HT-29 (cell line): ENCODE measurements at places on chromosomes 6 and 20. TPM values are rescaled to one million over a fixed set of nuclear protein-coding genes. Genes with fewer than 3 reads are reported as not detected.
A peak's percentile ranks its signal among the peaks of the same experiment; 100 is the strongest.

The SLC22A3 gene
- 2.9 and 3.1 TPM in 2 replicates for total RNA-seq

DNA sequence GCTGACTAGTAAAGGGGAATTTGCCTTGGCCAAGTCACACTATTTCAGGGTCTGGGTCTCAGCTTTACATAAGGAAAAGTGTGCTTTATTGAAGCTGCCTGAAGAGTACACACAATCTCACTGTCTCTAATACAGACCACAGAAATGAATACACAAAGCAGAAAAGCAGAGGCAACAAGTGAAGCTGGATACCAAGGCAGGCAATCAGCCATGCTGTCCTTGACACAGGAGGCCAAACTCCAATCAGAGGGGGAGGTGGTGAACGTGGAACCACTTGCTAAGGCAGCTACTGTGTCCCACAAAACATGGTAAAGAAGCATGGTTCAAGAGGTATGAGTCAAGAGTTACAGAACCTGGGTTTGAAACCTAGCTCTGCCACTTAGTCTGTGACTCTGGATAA is 21.8 kb upstream of the CCND3 start:
- DNase-seq, result no peak

GRCh38 chr6:166313255-166314070 is 5.3 kb upstream of the PRR18 start:
- peak; percentile 31 for DNase-seq

GRCh38 chr20:25050501-25051350 is 7.2 kb downstream of the ACSS1 start:
- no peak for DNase-seq

The SYCP2L gene
- 0.08 TPM in 1 of 2 replicates, not detected in the other for total RNA-seq

- no peak for DNase-seq
Measured at GRCh38 chr6:105595829-105596228, 192.9 kb upstream of the PREP start.

DNA sequence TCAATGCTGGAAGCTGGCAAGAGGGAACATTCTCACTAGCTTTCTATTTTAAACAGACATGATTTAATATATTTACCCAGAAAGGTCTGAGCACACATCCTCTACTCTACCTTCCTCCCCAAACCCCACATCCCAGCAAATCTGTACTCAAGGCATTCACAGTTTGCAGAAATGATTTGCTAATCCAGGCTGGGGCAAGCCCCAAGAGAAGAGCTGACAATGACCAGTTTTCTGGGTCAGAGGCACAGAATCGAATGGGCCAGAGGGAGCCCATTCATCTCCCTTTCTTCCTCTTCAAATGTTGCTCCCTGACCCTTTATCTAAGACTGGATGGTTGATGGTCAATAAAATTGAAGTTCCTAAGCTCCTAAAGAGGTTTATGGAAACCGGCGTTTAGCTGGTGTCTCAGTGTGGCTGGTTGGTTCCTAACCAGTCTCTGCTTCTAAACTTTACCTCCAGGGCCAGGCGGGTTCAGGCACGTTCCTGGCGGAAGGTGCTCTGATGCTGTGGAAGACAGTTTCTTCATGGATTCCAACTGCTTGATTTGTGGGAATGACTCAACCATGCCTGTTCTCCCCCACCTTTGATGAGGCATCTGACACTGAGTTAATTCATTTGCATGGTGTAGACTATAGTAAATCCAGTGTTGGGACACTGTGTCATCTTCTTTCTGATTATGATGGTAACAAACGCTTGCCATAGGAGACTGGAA is 96.4 kb upstream of the IYD start:
- no peak for DNase-seq

The CITED2 gene
- total RNA-seq, result 31.3 and 44.4 TPM in 2 replicates

The C6orf52 gene
- not detected in 2 replicates for total RNA-seq

- DNase-seq, result no peak
Measured at GRCh38 chr20:58711266-58712051, 18.9 kb downstream of the NPEPL1 start.

- no peak for DNase-seq
Measured at GRCh38 chr6:159473475-159474263, 219.4 kb downstream of the SOD2 start.

GRCh38 chr6:28490205-28490890 is 25.2 kb downstream of the GPX6 start:
- no peak for DNase-seq

DNA sequence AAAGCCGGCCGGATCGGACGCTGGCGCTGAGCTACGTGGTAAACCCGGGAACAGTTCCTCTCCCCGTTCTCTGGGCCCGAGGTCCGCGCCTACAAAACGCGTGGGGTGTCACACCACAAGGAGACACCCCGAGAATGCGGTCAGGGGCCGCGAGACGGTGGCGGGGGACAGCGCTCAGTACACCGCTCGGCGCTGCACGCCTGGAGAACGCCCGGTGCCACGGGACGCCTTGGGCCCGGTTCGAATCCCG is 670 bp downstream of the NCOA5 start:
- no peak for DNase-seq
